NCI-H524 (cell line): ENCODE measurements at places on chromosomes 5 and 9.
A peak's percentile ranks its signal among the peaks of the same experiment; 100 is the strongest.

DNA sequence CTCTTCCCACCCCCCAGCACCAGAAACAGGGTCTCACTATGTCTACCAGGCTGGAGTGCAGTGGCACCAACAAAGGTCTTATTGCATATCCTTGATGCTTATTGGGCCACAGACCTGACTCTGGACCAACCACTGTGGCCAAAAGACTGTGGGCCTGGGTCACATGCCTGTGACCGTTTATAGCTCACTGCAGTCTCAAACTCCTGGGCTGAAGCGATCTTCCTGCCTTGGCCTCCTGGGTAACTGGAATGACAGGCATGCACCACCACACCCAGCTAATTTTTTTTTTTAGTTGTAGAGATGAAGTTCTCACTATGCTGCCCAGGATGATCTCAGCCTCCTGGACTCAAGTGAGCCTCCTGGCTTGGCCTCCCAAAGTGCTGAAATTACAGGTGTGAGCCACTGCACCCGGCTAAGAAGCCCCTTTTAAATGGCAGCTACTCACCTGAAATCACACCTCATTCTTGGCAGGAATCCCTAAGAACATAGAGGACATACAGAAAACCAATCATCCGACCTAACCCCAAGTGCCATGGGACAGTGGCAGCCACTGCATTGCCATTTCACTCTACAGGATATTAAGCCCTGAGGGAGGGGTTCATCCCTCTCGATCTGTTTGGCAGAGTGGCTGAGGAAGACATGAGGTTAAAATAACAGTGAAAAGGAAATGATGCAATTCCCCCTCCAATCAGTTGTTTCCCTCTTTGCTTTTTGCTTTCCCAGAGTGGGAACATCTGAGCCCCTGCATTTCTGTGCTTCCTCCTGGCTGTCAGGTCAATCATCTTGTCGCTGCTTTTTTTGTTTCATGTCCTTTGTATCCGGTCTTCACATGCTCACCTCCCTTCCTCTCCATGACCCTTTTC is 74.6 kb downstream of the LRRC70 start:
- no peak for DNase-seq

DNA sequence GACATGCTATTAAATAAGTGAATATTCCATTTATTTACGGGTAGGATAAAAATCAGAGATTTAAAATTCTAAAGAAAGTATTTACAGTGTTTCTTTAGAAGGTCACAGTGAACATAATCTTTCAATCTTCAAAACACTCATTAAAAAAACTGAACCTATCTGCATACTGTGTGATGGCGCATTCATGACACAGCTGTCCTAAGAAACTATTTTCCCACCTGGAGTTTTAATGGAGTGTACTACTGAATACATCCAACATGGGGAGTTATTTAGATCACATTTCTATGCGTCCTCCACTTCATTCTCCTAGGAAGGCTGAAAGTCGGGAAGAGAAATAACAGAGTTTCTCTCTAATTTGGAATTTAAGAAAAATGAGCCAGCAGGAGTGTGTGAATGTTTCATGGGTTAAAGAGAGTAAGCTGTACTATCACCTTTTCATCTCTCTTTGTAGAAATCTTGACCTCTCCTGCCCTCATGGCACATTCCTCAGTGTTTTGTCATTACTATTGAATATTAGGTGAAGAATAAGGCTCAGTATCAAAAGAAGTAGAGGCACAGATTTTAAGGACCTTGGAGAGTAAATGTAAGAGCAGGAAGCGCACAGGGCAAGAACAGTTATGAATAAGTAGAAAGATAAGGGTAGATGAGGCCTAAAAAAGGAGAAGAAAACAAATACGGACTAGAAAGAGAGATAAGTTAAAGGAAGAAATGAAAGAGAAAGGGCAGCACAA is 551.2 kb upstream of the TUSC1 start:
- no peak for DNase-seq

GRCh38 chr9:81758123-81758797 is 68.9 kb upstream of the TLE1 start:
- DNase-seq: no peak

GRCh38 chr9:78288214-78288892 is 8.6 kb upstream of the PSAT1 start:
- DNase-seq: no peak

- DNase-seq: no peak
Observed at GRCh38 chr5:2017540-2018389, 135.0 kb upstream of the IRX4 start.

GRCh38 chr5:141928051-141928450 is 4.4 kb downstream of the DELE1 start:
- DNase-seq: no peak

GRCh38 chr5:98796197-98796972 is 22.9 kb downstream of the RGMB start:
- DNase-seq: peak; percentile 46

DNA sequence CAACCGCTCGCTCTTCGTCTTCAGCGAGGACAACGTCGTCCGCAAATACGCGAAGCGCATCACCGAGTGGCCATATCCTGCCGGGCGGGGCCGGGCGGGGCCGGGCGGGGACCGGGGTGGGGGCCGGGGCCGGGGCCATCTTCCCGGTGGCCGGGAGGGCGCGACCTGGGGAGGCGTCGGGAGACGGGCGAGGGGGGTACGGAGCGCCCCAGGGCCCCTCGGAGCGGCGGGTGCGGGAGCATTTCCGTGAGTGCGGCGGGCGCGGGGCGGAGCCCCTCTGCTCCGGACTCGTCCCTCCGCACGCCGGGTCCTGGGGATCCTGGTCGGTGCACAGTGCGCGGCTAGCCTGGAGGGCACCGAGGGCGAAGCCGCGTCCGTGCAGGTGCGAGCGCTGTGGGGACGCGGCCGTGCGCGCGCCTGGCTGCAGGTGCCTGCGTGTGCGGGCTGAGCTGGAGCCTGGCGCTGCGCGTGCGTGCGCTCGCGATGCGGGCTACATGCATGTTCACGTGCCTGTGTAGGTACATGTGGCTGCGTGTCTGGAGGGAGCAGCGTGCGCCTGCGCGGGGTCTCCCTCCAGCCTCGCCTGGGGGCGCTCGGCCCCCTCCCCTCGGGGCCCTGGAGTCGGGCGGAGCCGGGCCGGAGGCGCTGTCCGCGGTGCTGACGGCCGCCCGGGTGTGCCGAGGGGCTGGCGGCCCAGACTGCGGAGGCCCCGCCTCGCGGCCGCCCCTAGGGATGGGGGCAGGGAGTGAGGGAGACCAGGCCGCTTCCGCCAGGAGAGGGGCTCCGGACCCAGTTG is 762 bp downstream of the CACNA1B start:
- DNase-seq: peak; percentile 25

GRCh38 chr5:88503406-88503805 is 234.8 kb upstream of the TMEM161B start:
- no peak for DNase-seq

DNA sequence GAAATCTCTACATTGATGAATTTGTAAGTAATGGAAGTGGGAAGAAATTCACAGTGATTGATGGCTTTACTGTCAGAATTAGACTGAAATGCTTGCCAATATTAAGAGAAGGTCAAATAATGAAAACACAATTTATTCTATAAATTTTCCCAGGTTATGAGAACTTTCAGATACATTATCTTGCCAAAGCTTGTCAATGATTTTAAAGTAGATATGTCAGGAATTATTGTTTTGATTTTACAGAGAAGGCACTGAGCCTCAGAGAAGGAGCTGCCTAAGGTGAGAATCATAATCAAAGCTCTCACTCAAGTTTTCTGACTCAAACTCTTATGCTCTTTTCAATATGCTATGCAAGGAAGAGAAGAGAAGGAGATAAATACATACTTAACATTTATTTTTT is 564.0 kb upstream of the RGMB start:
- DNase-seq: no peak

DNA sequence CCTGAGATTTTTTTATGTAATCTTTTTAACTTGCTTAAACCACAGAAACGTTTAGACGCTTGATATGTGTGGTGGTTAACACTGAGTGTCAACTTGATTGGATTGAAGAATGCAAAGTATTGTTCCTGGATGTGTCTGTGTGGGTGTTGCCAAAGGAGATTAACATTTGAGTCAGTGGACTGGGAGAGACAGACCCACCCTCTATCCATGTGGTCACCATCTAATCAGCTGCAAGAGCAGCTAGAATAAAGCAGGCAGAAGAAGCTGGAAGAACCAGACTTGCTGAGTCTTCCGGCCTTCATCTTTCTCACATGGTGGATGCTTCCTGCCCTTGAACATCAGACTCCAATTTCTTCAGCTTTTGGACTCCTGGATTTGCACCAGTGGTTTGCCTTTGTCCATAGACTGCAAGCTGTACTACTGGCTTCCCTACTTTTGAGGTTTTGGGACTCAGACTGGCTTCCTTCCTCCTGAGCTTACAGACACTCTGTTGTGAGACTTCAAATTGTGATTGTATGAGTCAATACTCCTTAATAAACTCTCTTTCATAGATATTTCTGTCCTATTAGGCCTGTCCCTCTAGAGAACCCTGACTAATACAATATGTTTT is 816.0 kb upstream of the CDH9 start:
- DNase-seq: no peak

GRCh38 chr9:95383185-95383676 is 65.7 kb upstream of the FANCC start:
- no peak for DNase-seq

- DNase-seq: no peak
Observed at GRCh38 chr5:53515988-53516387, 35.6 kb downstream of the FST start.

DNA sequence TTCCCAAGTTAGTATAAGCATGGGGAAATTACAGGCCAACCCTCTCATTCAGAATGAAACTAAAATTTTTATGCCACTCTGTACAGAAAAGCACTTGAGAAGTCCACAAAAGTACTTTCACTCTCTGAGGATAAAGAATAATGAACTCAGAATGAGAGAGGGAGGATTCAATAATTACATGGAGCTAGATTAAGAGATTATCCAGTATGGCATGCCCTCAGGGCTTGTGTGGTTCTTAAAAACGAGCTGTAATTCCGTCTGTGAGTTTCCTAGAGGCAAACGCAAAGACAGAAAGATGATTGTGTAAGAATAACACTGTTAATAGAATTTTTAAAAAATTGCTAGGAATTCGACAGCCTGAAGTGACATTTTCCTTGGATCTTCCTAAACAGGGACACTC is 126.8 kb upstream of the PTCH1 start:
- DNase-seq: no peak

DNA sequence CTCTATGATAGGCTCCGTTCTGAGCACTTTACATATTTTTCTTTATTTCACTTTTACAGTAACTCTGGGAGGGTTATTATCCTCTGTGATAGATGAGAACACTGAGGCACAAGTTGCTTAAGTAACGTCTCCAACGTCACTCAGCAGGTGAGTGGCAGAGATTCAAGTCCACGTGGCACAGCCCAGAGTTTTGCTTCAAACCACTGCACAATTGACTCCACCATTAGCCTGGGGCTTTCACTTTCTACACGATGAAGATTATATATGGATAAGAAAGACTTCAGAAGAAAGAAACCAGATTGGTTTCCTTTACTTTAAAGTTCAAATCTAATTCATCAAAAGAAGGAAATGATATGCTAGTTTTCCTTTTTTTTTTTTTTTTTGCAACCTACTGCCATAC is 245.9 kb downstream of the SYK start:
- DNase-seq: no peak

GRCh38 chr5:33423018-33423630 is 17.6 kb upstream of the TARS1 start:
- peak; percentile 43 for DNase-seq

DNA sequence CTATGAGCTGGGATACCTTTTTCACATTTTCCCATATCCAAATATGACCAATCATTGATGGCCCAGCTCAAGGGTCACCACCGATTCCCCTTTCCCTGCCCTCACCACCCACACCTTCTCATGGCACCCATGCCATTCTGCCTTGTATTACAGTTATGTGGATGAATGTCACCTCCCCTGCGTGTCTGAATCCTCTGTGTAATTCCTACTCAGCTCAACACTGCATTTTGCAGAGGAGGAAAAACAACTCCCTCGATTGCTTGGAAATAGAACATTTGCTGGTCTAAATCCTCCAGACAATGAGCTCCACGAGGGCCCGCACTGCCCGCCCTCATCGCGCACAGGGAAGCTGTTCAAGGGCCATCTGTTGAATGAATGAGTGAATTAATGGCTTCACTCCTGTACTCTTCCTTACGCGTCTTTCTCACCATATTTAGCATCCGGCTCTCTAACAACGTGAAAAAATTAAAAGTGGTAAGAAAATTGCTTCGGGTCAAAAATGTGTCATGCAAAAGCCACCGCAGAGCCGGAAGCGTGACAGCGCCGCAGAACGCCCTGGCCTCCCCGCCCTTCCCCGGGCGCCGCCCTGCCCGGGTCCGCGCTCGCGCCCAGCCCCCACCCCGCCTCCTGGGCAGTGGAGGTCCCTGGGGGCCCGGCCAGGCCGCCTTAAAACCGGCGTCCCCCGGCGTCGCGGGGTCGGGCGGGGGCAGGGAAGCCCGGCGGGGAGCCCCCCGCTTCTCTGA is 704 bp downstream of the SUSD1 start:
- DNase-seq: peak; percentile 61

- DNase-seq: no peak
Observed at GRCh38 chr5:160641405-160641804, 210.6 kb downstream of the ATP10B start.

DNA sequence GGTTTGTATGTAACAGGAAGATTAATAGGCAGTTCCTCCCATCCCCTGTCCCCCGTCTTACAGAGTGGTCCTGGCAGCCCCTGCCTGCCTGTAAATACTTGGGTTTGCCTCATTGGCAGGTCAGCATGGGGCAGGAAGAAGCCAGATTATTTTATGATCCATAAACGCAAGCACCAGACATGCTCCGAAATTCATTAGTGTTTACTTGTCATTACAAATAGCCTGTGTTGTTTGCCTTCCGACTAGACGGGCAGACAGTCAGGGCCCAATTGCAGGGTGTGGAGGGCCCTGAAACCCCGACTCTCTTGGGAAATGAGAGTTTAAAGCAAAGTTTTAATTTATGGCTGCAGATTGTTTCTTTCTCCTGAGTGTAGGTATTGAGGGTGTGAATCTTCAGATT is 97.2 kb downstream of the RALGPS1 start:
- no peak for DNase-seq

GRCh38 chr9:14031810-14032209 is 282.1 kb downstream of the NFIB start:
- no peak for DNase-seq

DNA sequence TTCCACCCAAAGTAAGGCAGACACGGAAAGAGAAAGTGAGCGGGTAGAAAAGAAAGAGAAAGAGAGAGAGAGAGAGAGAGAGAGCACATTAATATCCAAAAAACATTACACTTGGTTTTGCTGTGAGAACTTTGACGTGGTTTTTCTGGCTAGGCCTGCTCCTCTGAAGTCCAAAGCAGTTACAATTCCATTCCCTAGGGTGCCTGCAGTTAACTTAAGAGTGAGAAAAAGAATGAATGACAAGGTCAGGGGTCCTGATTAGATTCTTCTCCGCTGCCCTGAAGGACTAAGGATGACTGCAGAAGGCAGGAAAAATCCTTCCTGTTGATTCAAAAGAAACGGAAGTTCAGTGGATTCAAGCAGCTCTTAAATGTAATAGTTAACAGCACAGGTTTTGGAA is 589.8 kb downstream of the PRELID2 start:
- DNase-seq: no peak

DNA sequence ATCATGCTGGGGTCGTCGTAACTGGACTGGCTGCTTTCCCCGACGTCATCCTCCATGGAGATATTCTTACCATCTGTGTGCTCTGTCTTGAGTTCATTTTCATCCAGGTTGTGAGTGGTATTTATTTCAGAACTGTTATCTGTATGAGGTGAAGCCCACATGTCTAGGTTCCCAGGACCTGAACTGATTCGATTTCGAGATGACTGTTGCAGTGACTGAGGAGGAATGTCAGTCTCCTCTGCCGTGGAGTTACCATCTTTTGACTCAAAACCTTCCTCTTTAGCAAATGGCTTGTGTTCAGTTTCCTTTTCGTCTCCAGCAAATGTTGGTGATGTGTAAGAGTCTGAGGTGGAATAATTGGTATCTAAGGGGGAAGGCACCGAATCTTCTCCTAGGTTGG is 55.2 kb upstream of the PCA3 start:
- DNase-seq: no peak
